Epithelial cell of esophagus (primary cell): ENCODE measurements at places on chromosomes 16 and 17.
A peak's percentile ranks its signal among the peaks of the same experiment; 100 is the strongest.

GRCh38 chr17:45775148-45775547, 9.0 kb upstream of the CRHR1 start:
- DNase-seq: no peak

GRCh38 chr17:81527591-81528383, at the start of gene FSCN2:
TSS of gene FSCN2 (plus strand) at chr17:81528377. CDS start at chr17:81528532, 155 bp downstream.
- no peak for DNase-seq

- no peak for DNase-seq
These were observed 3.6 kb upstream of the SLC6A4 start for GRCh38 chr17:30239089-30239462.

DNA sequence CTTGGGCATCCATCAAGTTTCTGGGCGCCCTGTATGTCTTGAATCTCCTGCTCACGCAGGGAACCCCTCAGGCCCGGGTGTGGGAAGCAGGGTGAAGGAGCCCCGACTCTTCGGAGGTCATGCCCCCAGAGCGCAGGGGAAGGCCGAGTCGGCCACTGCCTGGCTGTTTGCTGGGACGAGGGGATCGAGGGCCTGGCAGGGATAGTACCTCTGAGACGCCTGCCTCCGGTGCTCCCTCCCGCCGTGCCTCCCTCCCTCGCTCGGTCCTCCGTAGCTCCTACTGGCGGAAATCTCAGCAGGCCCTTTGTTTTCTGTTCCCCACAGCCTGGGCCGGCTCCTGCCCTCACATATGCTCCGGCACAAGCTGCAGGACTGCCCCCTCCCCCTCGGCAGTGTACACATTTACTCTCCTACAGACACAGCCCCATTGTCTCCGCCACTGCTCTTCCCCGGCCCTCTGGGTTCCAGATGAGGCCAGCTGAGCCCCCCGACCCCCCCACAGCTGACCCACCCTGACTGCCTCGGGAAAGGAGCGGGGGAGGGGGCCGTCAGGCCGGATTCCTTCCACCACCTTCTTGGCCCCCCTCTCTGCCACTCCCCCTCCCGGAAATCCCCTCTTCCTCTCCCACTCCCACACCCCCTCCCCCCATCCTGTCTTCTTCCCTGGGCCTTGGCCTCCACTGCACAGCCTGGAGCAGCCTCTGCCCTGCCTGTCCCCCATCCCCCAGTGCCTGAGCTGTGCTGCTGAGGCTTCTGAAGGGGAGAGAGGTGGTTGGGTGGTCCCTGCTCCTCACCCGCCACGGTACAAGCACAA, 1.4 kb downstream of the TRAF4 start:
- DNase-seq: peak; percentile 62

DNA sequence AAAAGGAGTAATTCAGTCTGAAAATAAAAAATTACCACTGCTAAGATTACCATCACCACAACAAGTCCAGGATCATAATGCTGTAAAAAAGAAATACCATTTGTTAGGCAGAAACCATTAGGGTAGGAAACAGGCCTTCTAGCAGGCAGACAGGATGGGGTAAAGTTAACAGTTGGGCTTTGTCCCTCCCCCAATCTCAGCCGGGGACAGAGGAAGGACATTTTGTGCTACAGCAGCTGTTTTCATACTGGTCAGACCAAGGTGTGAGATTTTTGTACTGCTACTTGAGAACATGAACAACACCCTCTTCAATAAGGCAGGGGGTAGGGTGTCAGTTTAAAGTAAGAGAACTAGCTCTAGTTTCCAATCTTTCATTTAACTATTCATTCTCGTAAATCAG, 49.2 kb upstream of the ITGA2B start:
- no peak for DNase-seq

- no peak for DNase-seq
These were observed 117.3 kb upstream of the TBX2 start for GRCh38 chr17:61282377-61282776.

DNA sequence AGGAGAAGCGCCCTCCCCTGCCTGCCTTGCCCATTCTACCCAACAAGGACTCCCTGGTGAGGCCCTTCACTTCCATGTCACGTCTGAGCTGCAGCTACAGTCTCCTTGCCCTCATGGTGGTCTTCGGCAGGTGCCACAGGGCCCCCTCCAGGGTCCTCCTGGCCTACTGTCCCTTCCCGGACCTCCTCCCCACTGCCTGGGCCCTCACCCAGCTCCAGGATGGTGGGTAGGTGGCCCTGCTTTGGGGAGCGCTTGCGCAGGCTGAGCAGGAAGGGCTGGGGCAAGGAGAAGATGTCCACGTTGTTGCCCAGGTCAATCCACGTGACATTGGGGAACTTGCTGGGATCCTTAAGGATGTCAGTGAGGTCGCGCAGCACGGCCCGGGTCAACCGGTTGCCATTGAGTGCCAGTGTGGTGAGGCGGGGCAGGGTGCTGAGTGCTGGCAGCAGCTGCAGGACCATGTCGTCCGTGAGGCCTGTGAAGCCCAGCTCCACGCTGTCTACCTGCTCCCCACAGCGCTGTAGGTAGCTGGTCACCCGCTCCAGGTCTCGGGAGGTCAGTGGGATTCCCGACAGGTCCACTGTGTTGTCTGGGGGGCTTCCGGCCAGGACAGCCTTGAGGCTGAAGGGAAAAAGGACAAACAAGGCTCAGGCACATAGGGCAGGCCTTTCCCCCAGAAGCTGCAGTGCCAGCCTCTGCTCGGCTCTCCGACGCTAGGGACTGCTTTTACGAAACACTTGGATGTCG, 28.3 kb downstream of the TRPV2 start:
- DNase-seq: no peak

DNA sequence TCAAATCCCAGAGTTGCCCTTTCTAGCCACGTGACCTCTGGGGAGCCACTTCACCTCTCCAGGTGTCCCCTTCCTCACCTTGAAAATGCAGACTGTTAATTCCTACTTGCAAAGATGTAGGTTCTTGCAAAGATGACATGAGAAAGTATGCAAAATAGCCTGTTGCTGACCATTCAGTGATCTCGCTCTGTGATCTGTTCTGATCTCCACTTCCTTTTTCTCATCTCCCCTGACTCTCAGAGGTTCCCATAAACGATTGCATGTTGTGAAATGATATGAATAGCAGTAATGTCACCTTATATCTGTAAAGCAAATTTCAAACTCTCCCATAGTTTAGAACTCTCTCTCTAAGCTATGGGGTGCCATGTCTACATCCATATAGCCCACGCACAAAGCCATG, 182.3 kb downstream of the TMEM132E start:
- DNase-seq: no peak

DNA sequence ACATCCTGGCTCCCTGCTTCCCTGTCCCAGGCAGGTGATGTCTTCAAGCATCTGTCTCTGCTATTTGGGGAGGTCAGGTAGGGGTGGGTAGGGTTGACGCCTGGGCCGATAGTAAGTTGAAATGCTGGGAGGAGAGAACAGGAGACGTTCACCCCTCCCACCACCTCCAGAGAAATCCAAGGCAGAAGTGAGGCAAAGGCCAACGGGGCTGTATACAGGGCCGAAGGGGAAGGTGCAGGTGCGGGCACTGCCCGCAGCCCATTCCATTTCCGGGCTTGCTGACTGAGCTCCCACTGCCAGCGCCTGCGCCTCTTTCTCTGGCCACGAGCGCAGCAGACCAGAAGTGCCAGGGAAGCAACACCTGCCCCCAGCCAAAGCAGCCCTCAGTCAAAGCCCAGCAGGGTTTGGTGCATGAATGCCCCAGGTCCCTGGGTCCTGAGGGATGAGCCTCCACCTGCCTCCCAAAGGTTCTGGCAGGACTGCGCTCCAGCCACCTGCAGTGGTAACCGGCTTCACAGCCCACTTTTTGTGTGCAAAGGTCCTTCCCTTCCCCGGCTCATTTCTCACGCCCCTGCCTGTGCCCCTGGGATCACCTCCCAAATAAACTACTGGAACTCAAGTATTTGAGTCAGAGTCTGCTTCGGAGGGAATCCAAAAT, 127.6 kb upstream of the TNRC6C start:
- no peak for DNase-seq

GRCh38 chr17:62791235-62791734, 16.8 kb downstream of the MARCHF10 start:
- peak; percentile 41 for DNase-seq

- peak; percentile 71 for DNase-seq
These were observed 3.6 kb upstream of the WDR81 start for GRCh38 chr17:1720856-1721386.

DNA sequence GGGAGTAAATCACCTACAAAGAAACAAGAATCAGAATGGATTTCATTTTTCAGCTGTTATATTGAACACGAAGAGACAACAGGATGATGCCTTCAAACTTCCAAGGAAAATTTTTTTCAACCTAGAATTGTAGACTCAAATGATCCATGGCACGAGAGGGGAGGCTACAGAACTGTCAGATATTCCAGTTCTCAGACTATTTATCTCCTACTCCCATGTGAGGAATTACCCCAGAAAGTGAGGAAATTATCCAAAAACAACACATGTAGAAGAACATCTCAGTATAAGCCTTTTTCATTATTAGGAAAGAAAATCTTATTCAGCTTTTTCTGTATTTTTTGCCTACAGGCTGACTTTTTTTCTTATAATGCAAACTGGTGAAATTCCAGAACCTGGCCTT, 5.5 kb upstream of the ASGR2 start:
- DNase-seq: no peak

DNA sequence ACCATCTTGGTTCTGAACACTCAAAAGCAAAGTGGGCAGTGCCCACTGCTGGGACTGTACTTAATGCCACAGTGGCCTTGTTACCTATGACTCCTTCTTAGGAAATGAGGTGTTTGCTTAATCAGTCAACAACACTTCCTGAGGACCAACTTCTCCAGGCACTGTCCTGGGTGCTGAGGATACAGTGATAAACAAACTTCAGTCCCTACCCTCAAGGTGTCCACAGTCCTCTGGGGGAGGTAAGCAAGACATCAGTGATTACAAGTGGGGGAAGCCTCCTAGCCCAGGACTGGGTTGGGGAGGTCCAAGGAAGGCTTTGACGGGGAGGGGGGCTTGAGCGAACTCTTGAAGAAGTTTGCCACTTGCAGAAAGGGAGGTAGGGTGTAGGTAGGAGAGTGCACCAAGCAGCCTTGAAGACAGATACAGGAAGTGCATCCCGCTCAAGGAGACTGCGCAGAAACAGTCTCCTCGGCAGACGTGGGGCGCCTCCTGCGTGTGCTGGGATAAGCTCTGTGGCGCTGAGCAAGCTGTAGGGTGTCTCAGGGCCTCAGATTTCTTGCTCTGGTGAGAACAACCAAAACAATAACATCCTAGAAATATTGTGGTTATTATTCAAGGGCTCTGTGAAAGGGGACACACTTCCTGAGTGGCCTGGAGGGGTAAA, 2.6 kb upstream of the ABCC3 start:
- DNase-seq: peak; percentile 63

DNA sequence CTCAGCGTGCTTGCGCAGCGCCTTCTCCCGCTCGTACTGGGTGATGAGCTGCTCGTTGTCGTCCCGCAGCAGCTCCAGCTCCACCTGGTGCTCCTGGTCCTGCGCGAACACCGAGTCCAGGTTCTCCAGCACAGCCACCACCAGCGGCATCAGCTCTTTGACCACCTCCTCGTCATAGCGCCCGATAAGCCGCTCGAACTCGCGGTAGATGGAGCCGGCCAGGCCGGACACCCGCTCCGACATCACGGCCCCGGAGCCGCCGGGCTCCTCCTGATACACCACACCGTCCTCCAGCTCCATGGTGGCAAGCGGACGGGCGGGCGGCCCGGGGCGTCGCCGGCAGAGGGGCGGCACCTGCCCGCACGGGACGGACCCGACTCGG, 320 bp downstream of the SPAG9 start:
- peak; percentile 53 for DNase-seq

DNA sequence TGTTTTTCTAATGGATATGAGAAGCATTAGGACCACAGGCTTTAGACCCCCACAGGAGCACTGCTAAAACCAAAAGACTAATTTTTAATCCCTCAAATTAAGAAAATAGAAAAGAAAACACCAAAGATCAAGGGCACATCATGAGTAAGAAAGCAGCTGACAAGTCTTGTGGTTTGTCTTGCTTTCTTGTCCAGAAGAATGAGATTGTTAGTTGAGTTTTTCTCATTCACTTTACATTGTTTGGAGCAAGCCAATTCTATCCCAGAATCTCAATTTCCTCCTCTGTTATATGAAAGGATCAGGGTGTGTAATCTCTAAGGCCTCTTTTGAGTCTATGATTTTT, 899.0 kb downstream of the KCNJ2 start:
- no peak for DNase-seq

DNA sequence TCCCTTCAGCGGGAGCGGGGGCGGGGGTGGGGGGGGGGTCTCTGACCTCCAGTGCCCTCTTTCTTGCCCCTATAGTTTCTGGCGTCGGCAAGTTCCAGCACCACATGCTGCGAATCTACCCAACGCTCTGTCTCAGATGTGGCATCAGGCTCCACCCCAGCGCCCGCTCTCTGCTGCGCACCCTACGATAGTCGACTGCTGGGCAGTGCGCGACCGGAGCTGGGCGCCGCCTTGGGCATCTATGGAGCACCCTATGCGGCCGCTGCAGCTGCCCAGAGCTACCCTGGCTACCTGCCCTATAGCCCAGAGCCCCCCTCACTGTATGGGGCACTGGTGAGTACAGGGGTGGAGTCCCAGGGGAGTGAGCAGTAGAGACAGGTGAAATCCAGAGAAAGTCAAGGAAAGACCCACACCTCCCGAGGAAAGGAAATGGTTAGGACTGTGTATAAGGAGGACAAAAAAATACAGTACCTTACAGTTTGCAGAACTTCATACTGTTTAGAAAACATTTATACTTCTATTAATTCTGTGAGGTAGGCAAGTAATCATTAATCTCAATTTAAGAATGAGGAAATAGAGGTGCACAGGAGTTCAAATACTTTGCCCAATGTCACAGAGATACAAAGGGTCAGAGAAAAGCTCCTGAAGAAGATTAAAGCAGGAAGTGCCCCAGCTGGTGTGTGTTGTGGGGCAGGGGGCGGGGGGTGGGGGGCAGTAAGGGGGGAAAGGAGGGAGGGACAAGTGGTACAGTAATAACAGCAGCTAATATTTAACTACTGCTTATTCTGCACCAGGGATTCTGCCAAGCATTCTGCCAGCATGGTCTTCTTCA, 2.5 kb downstream of the IRX6 start:
- DNase-seq: no peak

- DNase-seq: no peak
These were observed 112.1 kb downstream of the ADAMTS18 start for GRCh38 chr16:77322757-77323156.

- peak; percentile 67 for DNase-seq
These were observed 6.0 kb downstream of the SOX9 start for GRCh38 chr17:72126575-72127486.
